ENCODE measurements at places on chromosomes 7 and 10. TPM values are rescaled to one million over a fixed set of nuclear protein-coding genes. Genes with fewer than 3 reads are reported as not detected.

The MAGI2 gene
- 4.6 TPM for total RNA-seq

The HGF gene
- total RNA-seq, result 792 TPM

The KIF11 gene
- total RNA-seq, result 21.5 TPM

The OR2A25 gene
- not detected for total RNA-seq

The RNF133 gene
- 0.37 TPM for total RNA-seq

The ZNF727 gene
- total RNA-seq, result 1.8 TPM

Measured in aortic smooth muscle cell (primary cell).